Activated CD4-positive, alpha-beta T cell treated with anti-CD3 and anti-CD28 coated beads, Interleukin-2, amount 50 U/mL, for 48 hours (primary cell): ENCODE measurements at places on chromosomes 6 and 20.

DNA sequence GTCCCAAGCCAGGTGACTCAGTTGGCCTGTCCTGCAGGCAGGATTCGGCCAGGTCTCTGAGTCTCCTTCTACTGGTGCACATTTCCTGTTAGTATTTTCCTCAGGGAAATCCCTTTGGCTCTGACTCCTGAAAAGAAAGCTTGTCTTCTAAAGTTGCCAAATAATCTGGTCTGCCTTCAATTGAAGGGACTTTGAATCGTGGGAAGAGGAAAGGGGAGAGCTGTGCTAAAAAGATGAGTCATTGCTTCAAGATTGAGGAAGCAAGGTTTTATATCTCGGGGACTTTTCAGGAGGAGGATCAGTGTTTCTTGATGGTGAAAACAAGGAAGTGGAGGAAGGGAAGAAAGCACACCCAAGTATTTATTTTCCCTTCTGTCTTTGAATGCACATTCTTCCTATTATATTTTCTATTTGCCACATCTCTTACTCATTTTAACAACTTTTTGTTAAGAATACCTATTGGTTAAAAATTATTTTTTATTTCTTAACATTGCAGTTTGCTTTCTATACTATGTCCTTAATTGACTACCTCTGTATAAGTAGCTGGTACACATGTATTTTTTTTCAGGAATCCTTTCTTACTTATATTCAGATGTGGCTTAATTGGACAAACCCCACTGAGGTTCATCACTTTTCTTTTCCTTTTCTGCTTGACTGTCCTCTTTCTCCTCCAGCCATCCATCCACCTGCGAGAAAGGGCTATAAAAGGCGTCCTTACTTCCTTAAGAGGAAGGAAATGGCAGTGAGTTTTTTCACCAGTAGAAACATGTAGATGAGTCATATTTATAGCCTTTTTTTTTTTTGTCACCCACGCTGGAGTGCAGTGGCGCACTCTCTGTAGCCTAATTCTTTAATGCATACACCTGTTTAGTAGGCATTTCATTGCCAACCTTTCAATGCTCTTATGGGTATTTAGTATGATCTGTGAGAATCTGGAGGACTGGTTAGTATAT lies 15.0 kb upstream of the IFNGR1 start:
- DNase-seq = no peak

- no peak for DNase-seq
Measured at GRCh38 chr6:80488190-80488589, 381.7 kb downstream of the BCKDHB start.

GRCh38 chr6:456358-456867 lies 64.9 kb downstream of the IRF4 start:
- no peak for DNase-seq

DNA sequence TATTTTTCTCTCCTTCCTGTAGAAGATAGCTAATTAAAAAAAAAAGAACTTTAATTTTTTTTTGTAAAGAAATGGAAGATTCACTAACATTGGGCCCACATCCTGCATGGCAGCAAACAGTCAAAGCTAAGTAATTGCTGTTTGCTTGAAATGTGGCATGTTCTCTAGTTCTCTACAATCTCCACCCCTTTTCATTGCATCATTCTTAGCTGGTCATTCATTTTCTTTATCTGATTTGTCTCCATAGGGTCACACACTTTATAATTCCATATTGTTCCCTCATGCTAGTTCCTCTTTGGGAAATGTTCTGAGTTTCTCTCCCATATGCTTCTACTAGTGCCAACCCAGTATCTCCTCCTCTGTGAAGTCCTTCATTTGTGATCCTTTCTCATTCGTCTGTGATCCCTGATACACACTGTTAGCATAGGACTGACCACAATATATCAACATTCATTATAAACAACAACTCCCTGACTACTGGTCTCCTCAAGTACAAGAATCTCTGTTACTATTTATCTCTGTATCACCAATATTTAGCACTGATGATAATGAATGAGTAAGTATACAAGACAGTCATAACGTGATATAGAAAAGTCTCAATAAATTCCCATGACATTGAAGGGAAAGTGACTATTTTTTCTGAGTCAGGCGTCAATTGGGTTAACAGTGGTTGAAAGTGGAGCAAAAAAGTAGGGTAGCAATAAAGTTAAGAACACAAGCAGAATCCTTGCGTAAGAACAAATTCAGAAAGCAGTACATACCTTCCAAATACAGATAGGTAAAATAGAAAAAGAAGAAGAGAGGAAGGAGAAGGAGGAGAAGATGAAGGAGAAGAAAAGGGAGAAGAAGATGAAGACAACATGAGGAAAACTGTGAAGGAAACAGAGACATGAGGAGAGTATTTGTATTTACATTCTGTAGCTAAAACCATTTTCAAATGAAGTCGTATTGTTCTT lies 33.2 kb upstream of the MYB start:
- DNase-seq = no peak

DNA sequence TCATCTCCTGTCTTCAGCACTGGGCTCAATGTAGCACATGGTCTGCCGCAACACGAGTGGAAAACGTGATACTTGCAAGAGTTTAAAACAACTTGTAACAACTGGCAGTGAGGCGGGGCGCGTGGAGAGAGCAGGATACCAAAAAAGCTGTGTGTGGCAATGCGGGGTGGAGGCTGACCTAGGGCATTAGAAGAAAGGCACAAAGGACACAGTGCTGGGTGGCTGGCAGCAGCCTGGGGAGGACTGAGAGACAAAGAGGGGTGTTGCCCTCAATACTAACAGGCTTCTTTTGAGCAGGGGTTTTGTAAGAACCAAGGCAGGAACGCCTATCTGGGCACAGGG lies 1.5 kb upstream of the GFOD1 start:
- DNase-seq = no peak

- no peak for DNase-seq
Measured at GRCh38 chr6:78110641-78111040, 457.8 kb downstream of the MEI4 start.

DNA sequence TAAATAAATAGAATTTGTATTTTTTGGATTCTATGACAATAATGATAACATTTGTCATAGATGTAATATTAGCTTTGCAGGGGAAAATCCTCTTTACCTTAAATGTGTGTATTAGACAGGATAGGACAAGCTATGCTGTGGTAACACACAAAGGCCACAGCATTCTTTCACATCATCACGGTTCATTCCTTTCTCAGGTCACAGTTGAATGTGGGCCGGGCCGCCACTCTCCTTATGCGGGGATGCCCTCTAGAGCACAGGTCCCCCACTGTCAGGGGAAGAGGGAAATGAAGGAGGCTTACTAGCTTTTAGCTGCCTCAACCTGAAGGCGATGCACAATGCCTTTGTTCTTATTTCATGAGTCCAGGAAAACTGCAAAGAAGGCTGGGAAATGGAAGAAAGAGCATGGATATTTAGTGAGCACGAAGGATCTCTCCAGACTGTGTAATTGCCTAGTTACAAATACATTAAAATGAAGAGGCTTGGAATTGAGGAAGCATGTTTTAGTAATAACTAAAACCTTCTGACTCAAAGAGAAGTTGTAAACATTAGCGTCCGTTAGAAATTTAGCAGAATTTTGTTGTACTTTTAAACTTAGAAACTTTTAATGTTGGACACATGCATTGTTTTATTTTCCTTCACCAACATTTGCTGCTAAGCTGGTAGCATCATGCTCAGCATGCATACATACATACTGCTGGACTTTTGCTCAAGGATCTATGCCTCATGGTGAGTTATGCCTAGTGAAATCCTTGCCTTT lies 248.9 kb upstream of the FOXQ1 start:
- DNase-seq = no peak

- no peak for DNase-seq
Measured at GRCh38 chr6:136326038-136326553, 36.5 kb upstream of the BCLAF1 start.

- no peak for DNase-seq
Measured at GRCh38 chr20:23971310-23971709, 17.3 kb downstream of the GGTLC1 start.

GRCh38 chr20:49471397-49471796 lies 11.1 kb downstream of the KCNB1 start:
- no peak for DNase-seq

DNA sequence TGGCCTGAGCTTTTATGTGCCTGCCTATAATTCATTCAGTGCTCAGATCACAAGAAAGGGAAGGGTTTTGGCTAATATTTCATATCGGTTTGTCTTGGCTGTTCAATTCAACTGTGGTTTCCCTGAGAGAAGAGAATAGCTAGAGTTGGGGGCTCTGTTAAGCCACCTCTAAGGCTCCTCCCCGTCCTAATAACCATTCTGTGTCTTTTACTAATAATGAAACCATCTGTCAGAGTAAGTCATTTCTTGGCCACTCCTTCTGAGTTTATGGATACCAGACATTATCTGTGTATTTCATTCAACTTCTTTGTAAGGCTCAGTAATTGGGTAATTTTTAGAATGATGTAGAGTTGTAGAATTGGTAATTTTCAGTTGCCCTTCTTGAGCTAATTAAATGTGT lies 5.2 kb downstream of the STX11 start:
- no peak for DNase-seq

GRCh38 chr6:135322427-135323201 lies 141.5 kb downstream of the MYB start:
- no peak for DNase-seq

DNA sequence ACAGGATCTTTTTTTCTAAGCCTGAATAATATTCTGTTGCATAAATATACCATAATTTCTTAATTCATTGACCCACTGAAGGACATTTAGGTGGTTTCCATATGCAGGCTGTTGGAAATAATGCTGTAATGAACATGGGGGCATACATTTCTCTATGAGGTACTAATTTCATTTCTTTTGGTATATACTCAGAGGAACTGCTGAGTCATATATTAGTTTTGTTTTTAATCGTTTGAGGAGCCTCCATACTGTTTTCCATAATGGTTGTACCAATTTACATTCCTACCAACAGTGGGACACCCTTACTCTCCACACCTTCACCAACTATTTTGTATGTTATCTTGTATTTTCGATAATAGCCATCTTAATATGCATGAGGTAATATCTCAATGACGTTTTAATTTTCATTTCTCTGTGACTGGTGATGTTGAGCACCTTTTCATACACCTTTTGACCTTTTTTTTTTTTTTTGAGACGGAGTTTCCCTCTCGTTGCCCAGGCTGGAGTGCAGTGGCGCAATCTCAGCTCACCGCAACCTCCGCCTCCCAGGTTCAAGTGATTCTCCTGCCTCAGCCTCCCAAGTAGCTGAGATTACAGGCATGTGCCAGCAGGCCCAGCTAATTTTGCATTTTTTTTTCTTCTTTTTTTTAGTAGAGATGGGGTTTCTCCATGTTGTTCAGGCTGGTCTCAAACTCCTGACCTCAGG lies 187.4 kb downstream of the RNGTT start:
- DNase-seq = no peak

GRCh38 chr6:147065786-147066185 lies 138.4 kb upstream of the STXBP5 start:
- DNase-seq = no peak

DNA sequence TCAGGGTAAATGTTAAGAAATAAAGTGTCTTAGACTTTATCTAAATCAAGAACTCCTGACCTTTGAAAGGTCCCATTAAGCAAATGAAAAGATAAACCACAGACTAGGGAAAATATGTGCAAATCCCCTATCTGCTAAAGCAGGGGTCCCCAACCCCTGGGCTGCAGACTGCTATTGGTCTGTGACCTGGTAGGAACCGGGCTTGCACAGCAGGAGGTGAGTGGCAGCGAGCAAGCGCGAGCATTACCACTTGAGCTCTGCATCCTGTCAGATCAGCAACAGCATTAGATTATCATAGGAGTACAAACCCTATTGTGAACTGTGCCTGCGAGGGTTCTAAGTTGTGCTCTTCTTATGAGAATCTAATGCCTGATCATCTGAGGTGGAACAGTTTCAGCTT lies 42.4 kb downstream of the LCA5 start:
- DNase-seq = no peak

DNA sequence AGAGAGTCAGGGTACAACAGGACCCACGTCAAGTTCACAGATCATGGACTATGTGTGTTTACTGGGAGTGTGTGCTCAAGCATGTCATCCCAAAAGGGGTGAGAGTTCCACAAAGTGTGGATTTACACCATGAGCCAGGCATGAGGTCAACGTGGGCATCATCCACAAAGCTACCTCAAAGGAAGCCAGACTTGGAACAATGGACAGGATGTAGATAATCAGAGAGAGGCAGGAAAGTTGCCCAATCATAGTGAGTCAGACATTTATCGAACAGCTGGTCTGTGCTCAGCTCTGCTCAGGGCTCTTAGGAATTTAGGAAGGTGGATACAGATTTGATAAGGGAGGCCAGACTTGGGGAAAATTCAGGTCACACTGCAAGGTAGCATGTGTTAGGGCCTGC lies 317.2 kb upstream of the CDYL start:
- DNase-seq = no peak

- DNase-seq = no peak
Measured at GRCh38 chr20:43525021-43525420, 17.5 kb downstream of the L3MBTL1 start.

GRCh38 chr6:53090576-53090975 lies 25.4 kb downstream of the FBXO9 start:
- no peak for DNase-seq

DNA sequence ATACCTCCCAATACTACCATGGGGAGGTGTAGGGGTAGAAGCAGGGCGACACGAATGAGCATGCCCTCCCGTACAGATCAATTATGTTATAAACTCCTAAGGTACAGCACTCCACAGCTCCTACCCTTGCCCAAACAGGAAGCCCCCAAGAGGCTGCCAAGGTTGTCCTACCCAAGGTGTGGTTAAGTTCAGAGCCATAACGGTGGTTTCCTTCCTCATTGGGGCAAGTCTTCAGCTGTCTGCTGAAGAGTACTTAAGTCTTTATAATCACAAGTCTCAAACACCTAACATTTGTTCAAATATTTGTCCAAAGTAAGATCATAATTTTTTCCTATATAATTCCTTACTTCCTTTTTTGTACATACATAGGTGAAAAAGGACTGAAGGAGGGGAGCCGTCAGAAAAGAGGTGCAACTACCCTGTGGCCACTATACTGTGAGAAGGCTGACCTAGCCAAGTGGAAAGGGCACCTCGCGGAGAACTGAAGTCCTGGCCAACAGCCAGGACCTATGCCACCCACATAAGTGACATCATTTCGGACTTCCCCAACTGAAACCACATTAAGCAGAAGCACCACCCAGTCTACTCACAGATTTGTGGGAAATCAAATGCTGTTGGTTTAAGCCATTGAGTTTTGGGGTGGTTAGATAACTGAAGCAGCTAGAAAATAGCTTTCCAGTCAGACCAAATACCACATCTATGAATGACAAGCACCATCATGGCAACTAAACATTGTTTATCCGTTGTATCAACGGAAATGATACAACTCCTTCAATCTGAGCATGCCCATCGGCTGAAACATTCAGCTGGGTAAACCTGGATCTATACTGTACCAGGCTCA lies 2.9 kb upstream of the RAB22A start:
- peak; percentile 58 for DNase-seq
